ENCODE measurements at places on chromosomes 1 and 21.

DNA sequence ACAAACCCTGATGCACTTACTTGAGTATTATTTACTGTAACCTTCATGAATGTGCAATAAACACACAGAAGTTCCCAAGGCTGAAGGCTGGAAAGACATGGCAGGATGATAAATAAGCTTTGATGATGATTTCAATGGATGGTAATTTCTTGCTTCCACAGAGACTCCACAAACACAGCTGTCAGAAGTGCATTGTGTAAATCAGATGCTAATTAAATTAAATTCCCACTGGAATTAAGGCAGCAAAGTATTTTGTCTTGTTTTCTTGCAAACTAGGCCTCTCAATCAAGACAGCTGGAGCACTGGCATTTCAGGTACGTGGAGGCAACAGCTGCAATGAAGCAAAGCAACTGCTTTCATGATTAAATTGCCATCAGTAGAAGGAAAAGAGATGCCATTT is 24.1 kb downstream of the FAM177B start:
- no peak for DNase-seq

GRCh38 chr1:98940722-98941079 is 64.0 kb downstream of the PLPPR5 start:
- DNase-seq, result no peak

GRCh38 chr1:41860214-41860613 is 58.5 kb downstream of the HIVEP3 start:
- no peak for DNase-seq

DNA sequence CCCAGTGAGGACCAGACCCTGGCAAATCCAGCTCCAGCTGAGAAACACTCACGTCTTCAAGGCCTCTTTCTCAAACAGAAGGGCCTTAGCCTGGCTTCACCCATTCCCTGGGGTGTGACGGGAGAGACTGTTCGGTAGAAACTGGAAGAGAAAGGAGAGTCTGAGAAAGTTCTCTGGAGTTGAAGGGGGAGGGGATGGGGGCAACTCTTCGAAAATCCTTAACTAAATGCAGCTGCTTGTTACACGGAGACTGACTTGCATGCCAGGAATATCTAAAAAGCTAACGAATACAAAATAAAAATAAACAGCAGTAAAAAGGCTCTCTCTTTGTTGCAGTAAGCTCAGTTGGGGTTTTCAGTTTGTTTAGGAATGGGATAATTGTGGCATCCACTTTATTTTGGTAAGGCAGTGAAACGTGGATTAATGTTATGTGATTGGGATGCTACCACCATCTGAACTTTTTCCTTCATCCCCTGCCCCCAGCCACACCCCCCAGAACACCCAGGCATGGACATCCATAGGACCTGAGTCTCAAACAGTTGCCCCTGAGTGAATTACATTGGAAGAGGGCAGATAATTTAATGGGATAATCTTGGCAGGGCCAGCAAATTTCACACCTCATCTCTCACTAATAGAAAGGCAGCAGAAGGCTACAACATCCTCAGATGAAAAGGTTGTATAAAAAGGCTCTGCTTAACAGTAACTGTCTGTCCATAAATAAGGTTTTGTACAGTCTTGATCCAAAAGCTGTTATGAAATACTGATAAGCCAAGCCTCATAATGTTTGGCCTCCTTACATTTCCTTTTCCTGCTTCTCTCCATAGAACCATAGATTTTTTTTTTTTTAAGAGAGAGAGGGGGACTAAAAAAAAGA is 5.8 kb downstream of the ROR1 start:
- DNase-seq, result no peak

DNA sequence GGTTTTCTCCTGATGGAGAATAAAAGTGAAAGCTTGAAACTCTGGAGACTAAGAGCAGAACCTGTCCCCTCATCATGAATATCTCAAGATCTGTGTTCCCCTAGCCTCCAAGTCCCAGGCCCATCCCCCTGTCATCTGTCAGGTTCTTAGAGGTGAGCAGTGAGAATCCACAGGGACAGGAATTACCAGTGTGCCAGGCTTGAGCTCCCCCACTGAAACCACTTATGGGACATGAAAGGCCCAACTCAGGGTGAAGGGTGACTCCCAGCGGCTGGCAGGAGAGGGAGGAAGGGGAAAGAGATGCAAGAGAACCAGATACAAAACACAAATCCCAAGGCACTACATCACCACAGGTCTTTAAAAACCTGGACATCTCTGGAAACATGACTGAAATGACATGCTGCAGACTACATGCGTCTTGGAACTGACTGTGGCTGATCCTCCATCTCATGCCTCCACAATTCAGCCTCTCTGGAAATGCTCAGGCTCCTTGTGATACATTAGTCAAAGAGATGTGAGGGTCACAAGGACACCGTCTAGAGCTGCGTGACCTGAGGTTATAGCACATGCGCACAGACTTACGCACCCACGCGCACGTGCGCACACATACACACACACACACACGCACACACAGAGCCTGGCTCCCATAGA is 6.8 kb upstream of the LY9 start:
- no peak for DNase-seq

DNA sequence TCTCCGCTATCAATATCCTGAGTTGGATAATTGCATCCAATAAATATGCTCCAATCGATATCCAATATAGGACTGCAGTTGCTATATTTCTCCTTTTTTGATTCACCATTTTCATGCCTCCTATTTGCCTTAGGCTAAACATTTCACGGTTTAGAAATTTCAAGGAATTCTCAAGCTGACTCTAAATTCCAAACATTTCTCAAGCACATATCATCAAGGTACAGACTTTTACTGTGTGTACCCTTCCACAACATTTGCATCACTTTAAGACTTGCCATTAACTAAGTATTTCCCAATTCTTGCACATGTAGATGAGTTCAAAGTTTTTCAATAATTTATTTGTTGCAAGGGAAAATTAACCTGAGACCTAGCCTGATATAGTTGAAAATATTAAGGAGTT is 795.2 kb upstream of the TMPRSS15 start:
- no peak for DNase-seq

DNA sequence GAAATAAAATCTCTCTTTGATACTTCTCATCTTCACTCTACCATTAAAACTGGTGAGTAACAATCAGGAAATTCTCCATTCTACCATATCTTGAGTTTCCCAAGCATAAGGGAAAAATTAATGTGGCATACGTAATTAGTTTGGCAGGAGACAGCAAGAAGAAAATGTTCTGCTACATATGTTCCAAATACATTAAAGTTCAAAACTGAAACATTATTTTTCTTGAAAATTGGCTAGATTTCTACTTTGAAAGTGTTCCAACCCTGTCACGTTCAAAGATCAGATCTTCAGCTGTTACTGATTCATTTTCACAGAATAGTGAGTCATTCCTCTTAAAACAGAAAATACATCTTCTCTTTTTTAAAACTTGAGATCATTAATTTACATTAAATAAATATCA is 48.5 kb downstream of the PIGK start:
- no peak for DNase-seq

DNA sequence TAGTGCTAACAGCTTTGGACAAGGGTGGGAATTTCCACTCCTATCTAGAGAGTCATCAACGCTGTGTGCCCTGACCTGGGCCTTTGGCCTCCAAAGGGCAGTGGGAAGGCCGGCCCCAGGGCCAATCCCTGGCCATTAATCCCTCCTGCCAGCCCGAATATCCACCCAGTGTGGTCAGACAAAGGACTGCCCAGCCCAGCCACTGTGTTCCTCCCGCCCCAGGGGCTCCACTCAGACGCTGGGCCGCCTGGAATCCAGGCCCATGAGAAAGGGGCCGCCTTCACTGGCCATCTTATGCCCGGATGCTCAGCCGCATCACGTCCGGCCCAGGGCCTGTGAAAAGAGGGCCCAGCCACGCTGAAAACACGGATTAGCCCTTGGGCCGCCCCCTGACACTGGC is 3.6 kb upstream of the FOXE3 start:
- DNase-seq, result no peak

GRCh38 chr1:182723200-182723599 is 38.8 kb upstream of the RGS8 start:
- no peak for DNase-seq

DNA sequence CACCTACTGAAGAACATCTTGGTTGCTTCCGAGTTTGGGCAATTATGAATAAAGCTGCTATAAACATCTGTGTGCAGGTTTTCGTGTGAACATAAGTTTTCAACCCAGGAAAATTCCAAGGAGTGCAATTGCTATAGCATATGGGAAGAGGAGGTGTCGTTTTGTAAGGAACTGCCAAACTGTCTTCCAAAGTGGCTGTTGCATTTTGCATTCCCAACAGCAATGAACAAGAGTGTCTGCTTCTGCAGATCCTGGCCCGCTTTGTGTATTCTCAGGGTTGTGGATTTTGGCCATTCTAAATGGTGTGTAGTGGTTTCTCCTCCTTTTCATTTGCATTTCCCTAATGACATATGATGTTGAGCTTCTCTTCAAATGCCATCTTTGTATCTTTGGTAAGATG is 23.8 kb downstream of the GNG4 start:
- DNase-seq, result no peak

- no peak for DNase-seq
Measured at GRCh38 chr1:225651872-225652728, 823 bp downstream of the ENAH start.

DNA sequence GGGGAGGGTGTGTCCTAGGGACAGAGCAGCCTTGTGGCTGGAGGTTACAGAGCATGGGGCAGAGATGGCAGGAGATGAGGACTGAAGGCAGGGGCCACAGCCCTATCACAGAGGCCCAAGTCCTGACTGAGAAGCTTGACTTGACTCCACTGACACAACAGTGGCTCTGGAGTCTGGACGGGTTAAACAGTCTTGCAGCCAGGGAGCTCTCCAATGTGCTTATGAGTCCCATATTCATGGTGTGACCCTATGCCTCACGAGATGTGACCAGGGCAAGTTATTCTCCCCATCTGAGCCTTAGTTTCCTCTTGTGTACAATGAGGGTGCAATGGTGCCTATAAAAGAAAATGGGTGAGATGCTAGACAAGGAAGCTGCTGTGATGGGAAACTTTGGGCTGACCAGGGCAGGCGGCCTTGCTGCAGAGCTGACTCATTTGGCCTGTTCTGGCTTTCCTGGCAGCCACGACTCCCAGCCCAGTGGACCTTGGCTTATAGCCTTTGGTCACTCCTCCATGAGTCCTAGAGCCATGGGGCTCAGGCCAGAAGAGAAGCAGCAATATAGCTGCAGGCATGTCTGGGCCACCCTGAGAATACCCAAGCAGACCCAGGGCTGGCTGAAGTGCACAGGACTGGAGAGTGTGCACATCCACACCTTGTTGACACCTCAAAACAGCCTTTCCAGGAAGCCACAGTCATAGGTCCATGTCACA is 2.8 kb upstream of the TTC22 start:
- no peak for DNase-seq

- DNase-seq, result no peak
Measured at GRCh38 chr1:24709791-24710441, 35.3 kb upstream of the CLIC4 start.

- peak; percentile 45 for DNase-seq
Measured at GRCh38 chr1:54121482-54122134, 31.2 kb downstream of the CDCP2 start.

DNA sequence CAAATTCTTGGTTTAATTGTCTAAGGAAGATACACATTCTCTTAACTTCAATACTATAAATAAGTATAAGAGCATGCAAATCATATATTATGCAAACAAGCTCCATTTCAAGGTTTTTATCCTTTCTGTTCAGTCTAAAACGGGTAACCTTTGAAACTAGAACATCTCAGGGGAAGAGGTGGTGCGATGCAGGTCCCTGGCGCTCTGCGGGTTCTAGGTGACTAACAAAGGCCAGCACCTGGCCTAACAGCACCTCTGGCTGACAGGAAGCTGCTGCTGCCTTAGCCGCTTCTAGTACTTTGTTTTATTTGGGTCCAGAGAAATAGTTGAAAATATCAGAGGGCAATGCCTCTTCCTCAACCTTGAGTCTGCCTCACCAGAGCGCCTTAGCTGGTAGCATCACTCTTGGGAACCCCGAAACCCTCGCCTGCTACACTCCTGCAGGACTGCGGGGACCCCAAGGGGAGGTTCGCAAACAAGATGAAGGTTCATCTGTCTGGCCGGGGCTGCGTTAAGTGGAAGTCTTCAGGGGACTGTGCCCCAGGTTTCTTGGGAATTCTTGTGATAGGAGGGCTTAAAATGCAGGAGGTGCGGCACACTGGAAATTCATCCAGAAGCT is 45.5 kb downstream of the PRDM15 start:
- DNase-seq, result no peak

- no peak for DNase-seq
Measured at GRCh38 chr1:201653233-201653632, 114.3 kb downstream of the NAV1 start.

GRCh38 chr1:46301808-46302640 is 1.4 kb downstream of the LRRC41 start:
- DNase-seq, result peak; percentile 51

GRCh38 chr1:2493691-2494322 is 17.7 kb downstream of the PLCH2 start:
- no peak for DNase-seq

- no peak for DNase-seq
Measured at GRCh38 chr1:199901341-199901740, 126.2 kb upstream of the NR5A2 start.

All from CD4-positive, CD25-positive, alpha-beta regulatory T cell (primary cell).